ENCODE measurements at places on chromosomes 12 and 14. TPM values are rescaled to one million over a fixed set of nuclear protein-coding genes. Genes with fewer than 3 reads are reported as not detected.
A peak's percentile ranks its signal among the peaks of the same experiment; 100 is the strongest.

Gene PPTC7
- 10.0 TPM for polyA plus RNA-seq

DNA sequence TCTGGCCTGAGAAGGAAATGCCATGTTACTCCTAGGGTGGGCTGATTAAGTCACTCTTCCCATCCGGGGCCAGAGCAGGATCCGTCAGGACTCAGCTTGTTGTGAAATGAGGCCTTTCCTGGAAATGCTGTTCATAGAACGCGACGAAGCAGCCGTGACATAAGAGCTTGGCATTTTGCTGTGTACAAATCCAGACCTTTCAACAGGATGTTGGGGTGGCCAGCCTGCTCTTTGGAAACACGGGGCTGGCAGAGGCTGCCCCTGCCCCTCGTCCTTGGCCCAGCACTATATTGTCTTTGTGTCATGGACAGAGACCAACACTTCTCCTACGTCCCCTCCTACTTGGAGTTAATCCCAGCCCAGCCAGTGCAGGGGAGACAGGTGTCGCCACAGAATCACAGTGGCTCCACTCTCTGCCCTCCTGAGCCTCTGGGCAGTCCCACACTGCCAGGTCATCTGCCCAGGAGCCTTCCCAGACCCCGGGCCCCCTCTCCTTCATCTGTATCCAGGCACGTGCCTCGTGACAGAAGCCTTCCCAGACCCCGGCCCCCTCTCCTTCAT lies 18.6 kb upstream of the EIF5 start:
- DNase-seq: no peak

DNA sequence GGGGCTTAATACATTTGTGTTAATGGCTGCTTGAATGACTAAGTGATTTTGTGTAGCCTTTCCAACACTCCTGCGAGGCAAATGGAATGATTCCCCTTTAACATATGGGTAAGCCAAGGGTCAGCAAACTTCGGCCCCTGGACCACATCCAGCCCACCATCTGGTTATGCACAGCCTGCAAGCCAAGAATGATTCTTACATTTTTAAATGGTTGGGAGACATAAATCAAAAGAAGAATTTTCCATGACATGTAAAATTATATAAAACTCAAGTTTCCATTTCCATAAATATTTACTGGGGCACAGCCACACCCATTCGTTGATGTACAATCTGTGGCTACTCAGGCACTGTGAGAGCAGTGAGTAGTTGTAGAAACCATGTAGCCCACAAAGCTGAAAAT lies 9.0 kb downstream of the SLC8B1 start:
- peak; percentile 72 for DNase-seq

DNA sequence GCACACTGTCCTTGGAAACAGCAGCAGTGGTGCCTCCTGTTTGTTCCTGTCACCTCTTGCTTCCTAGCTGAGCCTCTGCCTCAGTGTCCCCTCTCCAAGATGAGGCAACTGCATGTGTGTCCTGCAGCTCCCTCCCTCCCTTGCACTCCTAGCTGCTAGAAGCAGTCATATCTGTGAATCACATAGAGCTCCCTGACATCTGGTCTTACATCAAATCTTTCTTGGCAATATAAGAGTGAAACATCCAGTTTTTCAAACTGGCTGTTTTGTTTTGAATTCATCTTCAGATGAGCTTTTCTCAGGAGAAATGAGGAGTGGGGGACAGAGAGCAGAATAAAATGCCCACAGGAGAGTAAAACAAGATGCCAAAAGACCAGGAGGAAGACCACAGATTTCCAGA lies 103.7 kb downstream of the VCPKMT start:
- no peak for DNase-seq

Measured in kidney (tissue), 22 donors.